Panc1 (cell line): ENCODE measurements at places on chromosomes 1 and 21. TPM values are rescaled to one million over a fixed set of nuclear protein-coding genes. Genes with fewer than 3 reads are reported as not detected.

GRCh38 chr1:207352554-207352953, 31.1 kb downstream of the CD55 start:
- DNase-seq, result no peak

- no peak for DNase-seq
Measured at GRCh38 chr1:168469690-168470089, 74.1 kb downstream of the XCL2 start.

GRCh38 chr1:173758980-173759379, 44.2 kb downstream of the KLHL20 start:
- DNase-seq, result no peak

GRCh38 chr21:28025111-28025510, 967.6 kb downstream of the LTN1 start:
- no peak for DNase-seq

The NRAS gene
- total RNA-seq, result 50.2 TPM

The RUNX1 gene
- total RNA-seq, result 22.4 TPM

The HCN3 gene
- 7.8 TPM for total RNA-seq

GRCh38 chr1:195761104-195761503, 847.1 kb downstream of the KCNT2 start:
- DNase-seq, result no peak

GRCh38 chr1:9716404-9717192, 65.1 kb downstream of the PIK3CD start:
- no peak for DNase-seq

- DNase-seq, result no peak
Measured at GRCh38 chr1:10691740-10692125, 104.7 kb downstream of the CASZ1 start.

The BLACAT1 gene
- 0.31 TPM for total RNA-seq

DNA sequence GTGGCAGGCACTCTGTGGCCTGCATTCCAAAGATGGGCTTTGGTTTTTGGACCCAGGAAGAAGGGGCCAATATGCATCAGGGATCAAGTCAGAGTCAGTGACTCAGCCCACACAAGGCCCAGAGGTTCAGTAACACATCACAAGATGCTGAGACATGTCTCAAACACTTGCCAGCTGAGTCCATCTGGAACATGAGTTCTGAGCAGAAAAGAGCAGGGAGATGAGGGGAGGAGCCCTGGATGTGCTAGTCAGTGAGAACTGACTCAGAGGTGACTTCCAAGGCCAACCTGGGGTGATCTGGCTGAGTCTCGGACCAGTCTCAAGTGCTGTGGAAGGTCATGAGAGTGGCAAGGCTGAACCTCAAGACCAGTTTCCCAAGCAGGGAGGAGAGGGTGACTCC, 150.1 kb downstream of the CDC7 start:
- peak; percentile 10 for DNase-seq

The AMY2A gene
- 0.28 TPM for total RNA-seq

DNA sequence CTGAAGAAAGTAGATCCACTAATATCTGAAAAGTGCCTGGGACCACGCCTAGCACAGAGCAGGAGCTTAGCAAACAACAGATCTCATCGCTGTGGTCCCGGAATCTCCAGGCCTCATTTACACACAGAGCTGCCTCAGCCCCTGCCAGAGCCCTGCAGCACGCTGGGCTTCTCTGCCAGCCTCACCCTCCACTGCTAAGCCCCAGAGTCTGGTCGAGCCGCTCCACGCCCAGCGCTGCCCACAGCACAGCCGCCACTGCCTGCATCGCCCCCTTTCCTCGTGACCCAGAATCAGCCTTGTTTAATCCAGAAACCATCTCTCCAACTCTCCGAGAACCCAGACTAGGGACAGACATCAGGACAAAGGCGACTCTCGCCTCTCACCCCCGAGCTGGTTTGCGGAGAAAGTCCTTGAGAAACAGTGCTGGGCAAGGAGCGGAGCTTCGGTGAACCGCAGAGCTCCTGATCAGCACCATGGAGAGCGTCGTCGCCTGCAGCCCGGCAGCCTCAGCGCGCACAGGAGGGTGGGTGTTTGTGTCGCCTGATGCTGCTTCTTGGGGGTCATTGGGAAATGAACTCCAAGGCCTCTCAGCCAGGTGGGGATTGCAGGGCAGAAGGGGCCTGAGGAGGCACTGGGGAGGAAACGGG, 145.1 kb downstream of the NPHP4 start:
- no peak for DNase-seq

DNA sequence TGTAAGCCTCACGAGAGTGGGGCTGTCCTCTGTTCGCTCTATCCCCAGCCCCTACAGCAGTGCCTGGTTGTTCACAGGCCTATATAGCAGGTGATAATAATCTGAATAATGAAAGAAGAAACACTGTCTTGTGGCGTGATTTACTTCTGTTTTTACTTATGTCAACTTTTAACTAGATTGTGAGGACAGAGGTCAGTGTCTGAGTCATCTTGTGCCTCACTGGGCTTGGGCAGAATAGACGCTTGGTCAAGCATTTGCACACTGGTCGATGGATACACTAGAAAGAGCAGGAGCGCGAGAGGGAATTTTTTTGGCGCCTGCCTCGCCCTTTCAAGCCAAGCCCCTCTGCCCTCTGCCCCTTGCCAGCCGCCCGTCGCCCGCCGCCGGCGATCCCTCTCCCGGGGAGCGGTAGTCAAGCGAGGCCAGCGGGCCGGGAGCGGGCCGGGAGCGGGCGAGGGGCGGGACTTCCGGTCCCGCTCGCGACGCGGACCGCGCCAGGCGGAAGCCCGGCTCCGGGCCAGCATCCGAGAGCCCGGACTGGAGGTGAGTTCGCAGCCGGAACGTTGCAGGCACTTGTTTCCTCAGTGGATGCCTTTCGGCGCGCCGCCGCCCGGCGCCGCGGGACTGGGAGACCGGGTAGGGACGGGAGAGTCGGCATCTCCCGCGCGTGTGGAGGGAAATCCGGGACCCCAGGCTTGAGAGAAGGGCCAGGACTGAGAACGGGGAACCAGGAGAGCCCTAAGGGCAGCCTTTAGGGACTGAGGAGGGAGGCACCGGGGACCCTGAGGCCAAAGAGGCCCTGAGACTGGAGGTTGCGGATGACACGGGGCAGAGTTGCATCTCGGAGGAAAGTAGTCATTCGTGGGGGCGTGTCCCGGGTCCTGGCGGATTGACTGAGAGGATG, at the start of gene DISP1:
TSS of gene DISP1 (plus strand) at position 504 of the 904 bp plus-strand sequence. CDS start 127,785 bp downstream, outside the sequence.
- DNase-seq, result no peak

GRCh38 chr1:110094931-110095654, 17.1 kb upstream of the UBL4B start:
- no peak for DNase-seq

DNA sequence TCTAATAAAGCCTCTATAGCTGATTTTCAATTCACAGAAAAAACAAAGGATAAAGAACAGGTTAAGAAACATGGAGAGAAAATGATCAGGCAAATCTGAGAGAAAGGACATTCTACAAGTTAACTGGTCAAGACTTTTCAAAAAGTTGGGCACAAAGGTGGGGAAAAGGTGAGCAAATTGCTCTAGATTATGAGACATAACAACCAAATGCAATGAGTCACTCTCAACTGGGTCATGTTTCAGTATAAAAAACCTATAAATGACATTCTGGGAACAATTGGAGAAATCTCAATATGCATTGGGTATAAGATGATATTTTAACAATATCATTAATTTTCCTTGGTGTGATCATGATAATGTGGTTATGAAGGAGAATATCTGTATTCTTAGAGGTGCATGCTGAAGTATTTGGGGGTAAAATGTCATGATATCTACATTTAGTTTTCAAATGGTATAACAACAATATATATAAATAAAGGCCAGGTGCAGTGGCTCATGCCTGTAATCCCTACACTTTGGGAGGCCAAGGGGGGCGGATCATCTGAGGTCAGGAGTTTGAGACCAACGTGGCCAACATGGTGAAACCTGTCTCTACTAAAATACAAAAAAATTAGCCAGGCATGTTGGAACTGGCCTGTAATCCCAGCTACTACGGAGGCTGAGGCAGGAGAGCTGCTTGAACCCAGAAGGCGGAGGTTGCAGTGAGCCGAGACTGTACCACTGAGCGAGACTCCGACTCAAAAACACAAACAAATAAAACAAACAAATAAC, 27.0 kb downstream of the ANKRD13C start:
- no peak for DNase-seq

DNA sequence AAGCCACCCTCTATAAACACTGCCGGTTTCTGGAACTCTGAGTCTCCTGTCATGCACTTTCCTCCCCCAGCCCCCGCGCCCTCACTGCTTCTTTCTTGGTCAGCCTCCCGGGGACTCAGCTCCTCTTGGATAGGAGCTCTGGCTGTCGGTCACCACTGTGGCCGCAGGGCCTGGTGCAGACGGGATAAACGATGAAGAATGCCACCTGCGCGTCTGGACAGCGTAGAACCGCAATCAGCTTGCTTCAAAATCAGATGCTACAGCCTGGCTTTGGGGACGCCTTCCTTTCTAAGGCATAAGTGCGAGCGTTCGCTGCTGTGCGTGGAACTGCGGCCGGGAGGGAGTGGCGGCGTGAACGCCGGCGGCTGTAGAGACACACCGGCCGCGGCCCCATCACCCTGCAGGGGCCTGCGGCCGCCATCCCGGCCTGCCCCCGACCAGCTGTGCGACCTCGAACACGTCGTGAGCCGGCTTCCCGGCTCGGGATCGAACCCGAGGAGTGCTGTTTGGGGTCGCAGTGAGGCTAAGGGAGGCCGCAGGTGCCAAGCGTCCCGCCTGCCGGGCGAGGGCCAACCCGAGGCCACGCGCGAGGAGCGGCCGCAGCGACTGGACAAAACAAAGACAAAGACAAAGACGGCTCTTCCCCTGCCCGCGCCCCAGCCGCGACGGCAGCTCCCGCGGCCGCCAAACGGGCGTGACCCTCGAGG, 688 bp downstream of the PTTG1IP start:
- DNase-seq, result no peak

The PIGP gene
- total RNA-seq, result 16.1 TPM

DNA sequence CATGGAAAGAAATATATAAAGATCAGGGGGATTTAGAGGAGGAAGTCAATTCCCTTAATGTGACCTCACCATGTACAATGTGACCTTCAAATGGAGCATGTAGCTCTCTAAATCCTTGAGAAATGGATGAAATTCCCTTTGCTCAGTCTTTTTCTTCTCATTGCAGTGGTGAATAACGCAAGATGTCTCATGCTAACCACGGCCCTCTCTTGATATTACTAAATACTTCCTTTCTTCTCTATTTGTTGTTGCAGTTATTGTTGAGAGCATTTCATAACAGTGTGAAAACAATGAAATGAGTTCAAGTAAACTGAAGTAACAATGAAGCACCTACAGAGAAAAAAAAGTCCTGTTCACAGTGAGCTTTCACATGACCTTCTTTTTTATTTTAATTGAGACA, 55.6 kb downstream of the ZNF281 start:
- DNase-seq, result no peak

GRCh38 chr1:112245114-112245513, 150.9 kb upstream of the CTTNBP2NL start:
- no peak for DNase-seq

- DNase-seq, result no peak
Measured at GRCh38 chr1:59541891-59542290, 245.0 kb downstream of the FGGY start.

The SLAMF8 gene
- not detected for total RNA-seq

DNA sequence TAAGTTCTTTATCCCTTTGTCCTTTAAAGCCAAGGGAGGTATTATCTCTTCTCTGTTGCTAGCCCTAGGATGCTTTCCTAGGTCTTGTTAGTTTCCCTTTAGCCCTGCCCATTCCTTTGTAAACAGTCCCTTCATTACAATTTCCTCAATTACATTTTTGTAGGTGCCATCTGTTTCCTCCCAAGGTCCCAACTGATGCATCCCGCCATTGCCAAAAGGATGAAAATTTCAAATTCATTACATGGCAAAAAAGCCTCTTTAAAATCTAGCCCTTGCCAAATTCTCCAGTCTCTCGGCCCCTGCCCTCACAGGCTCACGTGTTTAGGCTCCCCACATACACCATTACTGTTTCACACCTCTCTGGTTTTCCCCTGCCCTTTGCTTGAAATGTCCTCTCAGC, 151.9 kb upstream of the C1orf87 start:
- DNase-seq, result no peak

The KRTAP10-8 gene
- not detected for total RNA-seq

- no peak for DNase-seq
Measured at GRCh38 chr1:156310962-156311361, 11.9 kb upstream of the VHLL start.

The TEDDM1 gene
- not detected for total RNA-seq

DNA sequence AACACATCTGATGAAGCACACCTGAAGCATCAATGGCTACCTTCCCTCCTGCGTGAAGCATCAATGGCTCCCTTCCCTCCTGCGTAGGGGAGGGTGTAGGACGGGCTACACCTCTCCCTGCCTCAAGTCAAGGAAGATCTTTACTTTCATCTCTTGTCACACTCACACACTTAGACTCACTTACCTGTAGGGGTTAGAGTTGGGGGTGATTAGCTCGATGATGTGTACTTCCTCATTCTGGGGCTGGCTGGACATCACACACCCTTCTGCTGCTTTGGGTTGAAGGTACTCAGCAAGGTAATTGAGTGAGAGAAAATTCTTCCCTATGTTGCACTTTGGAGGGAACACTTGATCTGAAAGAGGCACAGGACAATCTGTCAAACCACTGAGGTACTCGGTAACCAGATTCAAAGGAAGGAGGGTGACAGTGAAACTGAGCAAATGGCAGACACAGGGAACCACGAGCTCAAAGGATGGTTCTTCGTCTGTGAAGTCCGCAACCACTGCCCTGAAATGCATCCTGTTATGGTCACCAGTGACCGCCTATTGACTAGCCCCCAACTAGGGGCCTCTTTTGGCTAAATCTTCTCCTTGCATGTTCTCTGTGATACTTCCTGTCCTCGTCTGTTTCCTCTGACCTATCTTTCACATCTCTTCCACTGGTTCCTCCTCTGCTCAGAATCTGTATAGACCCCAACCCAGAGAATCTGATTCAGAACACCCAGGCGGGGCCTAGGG, 156.2 kb downstream of the TGFBR3 start:
- DNase-seq, result no peak

The LAMC1 gene
- total RNA-seq, result 113 TPM

The ANGPTL1 gene
- total RNA-seq, result not detected

The GNAT2 gene
- 0.44 TPM for total RNA-seq

DNA sequence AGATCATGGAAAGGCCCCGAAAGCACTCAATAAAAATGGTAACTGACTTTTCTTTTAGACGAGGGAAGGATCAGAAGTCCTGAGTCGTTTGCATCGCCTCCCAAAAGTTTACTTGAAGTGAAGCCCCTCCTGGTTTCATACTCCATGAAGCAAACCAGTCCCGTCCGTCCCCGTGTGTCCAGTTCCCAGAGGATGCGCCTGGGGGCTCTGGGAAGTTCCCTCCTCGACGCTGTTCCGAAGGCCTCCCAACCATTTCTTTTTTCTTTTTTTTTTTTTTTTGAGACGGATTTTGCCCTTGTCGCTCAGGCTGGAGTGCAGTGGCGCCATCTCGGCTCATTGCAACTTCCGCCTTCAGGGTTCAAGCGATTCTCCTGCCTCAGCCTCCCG, 661 bp upstream of the OSCP1 start:
- DNase-seq, result no peak

DNA sequence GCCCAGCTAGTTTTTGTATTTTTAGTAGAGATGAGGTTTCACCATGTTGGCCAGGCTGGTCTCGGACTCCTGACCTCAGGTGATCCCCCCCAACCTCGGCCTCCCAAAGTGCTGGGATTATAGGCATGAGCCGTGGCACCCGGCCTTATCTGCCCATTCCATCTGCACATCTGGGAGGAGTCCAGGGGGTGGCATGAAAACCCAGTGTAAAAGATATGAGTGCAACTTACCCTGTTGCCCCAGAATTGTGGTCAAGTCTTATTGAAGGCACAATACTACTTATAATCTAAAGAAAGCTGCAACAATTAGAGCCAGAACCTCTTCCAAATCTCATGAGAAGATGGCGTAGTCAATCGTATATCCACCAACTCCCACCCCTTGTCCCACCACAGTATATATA, 18.4 kb downstream of the CTXND2 start:
- no peak for DNase-seq
